Stimulated activated CD4-positive, alpha-beta T cell treated with anti-CD3 and anti-CD28 coated beads, Interleukin-12 subunit alpha, Interleukin-12 subunit beta, amount 100 ng/mL, for 4 hours (primary cell): ENCODE measurements at places on chromosomes 11 and 22.

DNA sequence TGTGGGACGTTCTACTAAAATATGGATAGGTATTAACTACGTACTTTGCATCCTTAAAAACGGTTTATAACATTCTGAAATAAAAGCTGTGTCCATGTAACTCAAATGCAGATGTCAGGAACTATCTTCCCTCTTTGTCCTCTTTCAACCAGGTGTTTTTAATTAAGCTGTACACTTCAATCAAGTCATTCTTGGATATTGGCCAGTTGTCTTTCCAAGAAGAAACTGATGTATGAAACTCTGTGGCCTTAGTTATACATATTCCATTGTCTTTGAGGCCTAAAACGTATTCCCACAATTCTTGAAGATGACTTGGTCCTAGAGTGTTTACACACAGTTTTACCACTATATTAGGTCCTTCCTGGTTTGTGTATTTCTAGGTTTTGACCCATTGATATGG is 249.0 kb upstream of the CNTN5 start:
- no peak for DNase-seq

DNA sequence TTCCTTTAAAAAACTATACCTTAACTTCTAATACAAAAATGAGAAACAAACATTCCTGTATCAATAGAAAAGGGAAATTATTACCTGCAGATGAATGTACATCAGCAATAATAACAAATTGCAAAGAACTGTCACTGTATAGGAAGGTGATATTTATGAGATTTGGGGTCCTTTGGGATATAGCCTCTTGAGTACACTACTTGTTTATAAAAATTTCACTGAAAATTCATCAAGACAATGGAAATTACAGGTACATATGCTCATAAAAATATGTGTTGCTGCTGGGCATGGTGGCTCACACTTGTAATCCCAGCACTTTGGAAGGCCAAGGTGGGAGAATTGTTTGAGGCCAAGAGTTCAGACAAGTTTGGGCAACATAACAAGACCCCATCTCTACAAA is 34.0 kb upstream of the OR5P2 start:
- DNase-seq = no peak

- no peak for DNase-seq
These were observed 92.6 kb upstream of the CSNK2A3 start for GRCh38 chr11:11445441-11446185.

GRCh38 chr22:45131749-45132148 is 32.0 kb upstream of the NUP50 start:
- DNase-seq = no peak

DNA sequence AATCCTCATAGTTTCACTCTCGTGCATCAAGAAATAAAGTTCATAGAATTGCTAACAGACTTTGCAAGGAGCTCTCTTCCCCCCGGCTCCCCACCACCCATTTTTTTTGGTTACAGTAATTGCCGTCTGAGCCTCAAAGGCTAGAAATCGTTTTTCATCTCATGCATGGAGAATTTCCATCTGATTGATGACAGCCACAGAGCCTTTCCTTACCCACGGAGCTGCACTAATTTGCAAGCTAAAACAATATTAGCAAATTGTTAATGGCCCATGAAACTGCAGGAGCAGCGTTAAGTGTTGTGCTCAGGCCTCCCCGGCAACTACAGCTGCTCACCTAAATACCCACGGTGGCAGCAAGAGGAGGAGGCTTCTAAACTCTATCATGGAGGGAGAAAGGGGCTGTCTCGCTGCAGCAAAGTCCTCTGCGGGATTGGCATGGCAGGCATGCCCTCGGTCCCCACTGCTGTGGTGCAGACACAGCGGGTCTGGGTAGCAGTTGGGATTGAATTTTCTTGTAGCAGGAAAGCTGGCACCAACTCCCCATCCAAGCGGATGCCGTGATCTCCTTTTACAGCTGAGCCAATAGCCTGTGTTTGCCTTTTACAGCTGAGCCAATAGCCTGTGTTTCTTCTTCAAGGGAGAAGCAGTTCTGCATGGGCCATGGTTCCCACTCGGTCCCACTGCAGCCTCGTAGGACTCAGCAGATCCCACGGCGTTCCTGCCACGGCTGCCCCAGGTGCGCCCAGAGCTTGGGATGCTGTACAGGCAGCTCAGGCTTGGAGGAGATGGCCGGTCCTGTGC is 412.3 kb downstream of the BRD1 start:
- no peak for DNase-seq

- DNase-seq = no peak
These were observed 39.0 kb upstream of the KIRREL3 start for GRCh38 chr11:127039591-127039990.

DNA sequence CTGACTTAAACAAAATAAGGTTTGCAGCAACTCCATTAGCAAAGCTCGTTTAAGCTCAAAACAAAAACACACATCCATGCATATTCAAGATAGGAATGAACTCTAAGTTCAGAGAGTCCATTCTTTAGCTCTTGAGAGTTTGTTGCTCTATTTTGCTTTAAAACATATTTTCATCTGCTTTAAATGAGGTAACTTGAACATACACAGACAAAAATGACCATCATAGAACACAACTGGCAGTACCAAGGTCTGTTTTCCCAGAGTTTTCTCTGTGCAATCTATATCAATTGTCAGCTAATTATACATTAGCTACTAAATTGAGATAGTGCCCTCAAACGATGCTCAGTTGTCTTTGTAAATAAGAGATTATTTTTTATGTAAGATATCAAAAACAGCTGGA is 423.2 kb upstream of the ANO3 start:
- DNase-seq = no peak

- DNase-seq = no peak
These were observed 19.3 kb upstream of the TMEM9B start for GRCh38 chr11:8983552-8983951.

GRCh38 chr22:50184902-50185374 is 775 bp upstream of the TRABD start:
- DNase-seq = no peak

DNA sequence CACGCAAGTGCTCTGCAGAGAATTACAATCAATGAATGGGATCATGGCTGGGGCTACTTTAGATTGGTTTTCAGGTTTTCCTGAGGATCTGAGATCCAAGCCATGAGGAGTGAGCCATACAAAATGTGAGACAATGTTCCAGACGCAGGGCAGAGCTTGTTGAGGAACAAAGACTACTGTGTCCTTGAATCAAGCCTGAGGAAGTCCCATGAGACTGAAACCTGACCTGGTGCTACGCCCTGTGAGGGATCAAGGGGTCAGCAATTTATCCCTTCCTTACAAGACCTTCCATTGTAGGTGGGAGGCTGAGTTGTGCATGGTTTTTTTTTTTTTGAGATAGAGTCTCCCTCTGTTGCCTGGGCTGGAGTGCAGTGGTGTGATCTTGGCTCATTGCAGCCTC is 2.1 kb downstream of the INCENP start:
- no peak for DNase-seq

GRCh38 chr11:106280036-106280435 is 202.6 kb downstream of the AASDHPPT start:
- no peak for DNase-seq

DNA sequence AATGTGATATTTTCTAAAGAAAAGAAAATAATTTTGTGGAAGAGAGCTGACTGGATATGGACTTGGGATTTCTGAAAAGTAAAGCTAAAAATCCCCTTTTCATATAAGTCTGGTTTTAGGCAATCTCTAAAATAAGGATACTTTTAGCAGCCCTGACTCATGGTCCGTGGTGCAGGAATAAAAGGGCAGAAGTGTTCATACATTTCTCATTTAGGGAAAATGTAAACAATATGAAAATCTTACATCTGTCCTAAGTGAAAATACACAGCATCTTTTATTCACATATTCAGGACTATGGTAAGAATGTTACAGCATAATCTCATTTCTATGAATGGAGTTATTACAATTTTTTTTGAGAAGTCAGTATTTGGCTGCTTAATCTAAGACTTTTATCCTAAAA is 735 bp upstream of the ETS1 start:
- no peak for DNase-seq

- no peak for DNase-seq
These were observed 955.2 kb downstream of the JRKL start for GRCh38 chr11:97345032-97345431.

GRCh38 chr11:35412285-35412684 is 7.1 kb downstream of the SLC1A2 start:
- DNase-seq = no peak

GRCh38 chr11:1340111-1340510 is 30.7 kb upstream of the TOLLIP start:
- no peak for DNase-seq
